ENCODE measurements at places on chromosomes 1 and 21.

- no peak for DNase-seq
Observed at GRCh38 chr1:214753236-214753852, 150.3 kb downstream of the CENPF start.

DNA sequence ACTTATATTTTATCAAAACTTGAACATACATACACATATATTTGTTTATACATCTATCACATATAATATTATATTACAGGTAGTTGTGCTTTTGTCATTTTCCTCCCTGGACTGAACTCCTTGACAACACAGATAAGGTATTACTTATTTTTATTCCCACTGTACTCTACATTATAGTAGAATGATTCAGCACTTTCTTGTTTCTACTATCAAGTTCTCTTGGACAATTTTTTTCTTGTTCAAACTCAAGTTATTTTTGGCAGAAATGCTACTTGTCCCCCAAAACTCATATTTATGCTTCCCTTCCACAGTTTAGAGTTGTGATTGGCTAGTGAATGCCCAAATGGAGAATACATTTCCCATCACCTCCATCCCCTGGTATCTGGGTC is 10.8 kb upstream of the PTPRC start:
- no peak for DNase-seq

GRCh38 chr1:63882048-63882704 is 108.4 kb downstream of the ROR1 start:
- DNase-seq: no peak

- no peak for DNase-seq
Observed at GRCh38 chr1:43531906-43532584, 1.4 kb downstream of the PTPRF start.
